ENCODE measurements at places on chromosomes 13 and 19. TPM values are rescaled to one million over a fixed set of nuclear protein-coding genes. Genes with fewer than 3 reads are reported as not detected.

Gene ARHGEF18
- total RNA-seq, result 53.0 TPM

Gene FGF21
- total RNA-seq, result not detected

Gene A1BG
- 21.5 TPM for total RNA-seq

Gene TRIP10
- 6.4 TPM for total RNA-seq

Gene TYROBP
- total RNA-seq, result 19.6 TPM

Gene ZNF283
- 4.3 TPM for total RNA-seq

- H3K4me3 ChIP-seq, result peak overlapping the region; percentile 94
- DNase-seq, result peak; percentile 49
- peak overlapping the region; percentile 98 for H3K27ac ChIP-seq
- H3K27me3 ChIP-seq, result no peaks in the 10 kb centered on the region
Observed at GRCh38 chr13:74136084-74136658, 2.0 kb upstream of the KLF12 start.

DNA sequence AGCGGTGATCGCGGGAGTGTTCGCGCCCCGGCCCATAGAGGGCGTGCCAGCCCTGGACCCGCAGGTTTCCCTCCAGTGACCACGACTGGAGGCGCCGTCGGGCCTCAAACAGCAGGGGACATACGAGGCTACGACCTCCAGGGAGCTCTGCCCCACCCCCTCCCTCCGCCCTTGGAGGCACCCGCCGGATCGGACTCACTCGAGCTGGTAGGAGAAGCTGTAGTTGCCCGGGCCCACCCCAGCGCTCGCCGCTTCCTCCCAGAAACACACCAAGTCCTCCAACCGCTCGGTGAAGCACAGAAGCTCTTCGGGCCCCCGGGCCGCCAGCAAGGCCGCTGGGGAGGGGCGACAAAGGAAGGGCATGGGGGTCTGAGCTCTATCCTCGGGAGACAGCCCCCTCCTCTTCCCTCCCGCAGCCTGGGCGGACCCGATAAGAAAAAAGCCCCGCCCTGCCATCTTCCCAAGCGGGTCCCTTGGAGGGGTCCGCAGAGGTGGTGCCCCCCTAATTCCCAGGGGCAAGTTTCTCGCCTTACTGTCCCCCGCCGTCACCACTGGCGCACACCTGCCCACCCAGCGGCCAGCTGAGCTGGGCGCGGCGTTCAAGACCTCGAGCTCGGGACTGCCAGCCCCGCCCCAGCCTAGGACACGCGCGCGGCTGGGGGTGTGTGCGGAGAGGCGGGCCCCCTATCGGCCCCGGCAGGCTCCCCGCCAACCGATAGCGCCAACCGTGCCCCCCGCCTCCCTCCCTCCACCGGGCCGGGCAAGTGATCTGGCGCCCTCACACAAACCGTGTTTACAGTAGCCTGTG lies 1.0 kb downstream of the EPOR start:
- peaks cover 35% of the 10 kb centered on the region for H3K4me1 ChIP-seq
- no peaks in the 10 kb centered on the region for H3K27me3 ChIP-seq

DNA sequence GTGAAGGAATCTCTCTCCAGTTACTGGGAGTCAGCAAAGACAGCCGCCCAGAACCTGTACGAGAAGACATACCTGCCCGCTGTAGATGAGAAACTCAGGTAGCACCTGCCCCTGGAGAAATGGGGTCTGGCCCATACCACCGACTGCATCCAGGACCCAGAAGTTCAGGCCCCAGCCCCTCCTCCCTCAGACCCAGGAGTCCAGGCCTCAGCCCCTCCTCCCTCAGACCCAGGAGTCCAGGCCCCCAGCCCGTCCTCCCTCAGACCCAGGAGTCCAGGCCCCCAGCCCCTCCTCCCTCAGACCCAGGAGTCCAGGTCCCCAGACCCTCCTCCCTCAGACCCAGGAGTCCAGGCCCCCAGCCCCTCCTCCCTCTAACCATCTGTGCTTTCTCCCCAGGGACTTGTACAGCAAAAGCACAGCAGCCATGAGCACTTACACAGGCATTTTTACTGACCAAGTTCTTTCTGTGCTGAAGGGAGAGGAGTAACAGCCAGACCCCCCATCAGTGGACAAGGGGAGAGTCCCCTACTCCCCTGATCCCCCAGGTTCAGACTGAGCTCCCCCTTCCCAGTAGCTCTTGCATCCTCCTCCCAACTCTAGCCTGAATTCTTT lies 3.0 kb downstream of the APOC2 start:
- H3K27ac ChIP-seq, result no peak overlapping the region
- peaks cover 17% of the 10 kb centered on the region for H3K36me3 ChIP-seq
- peaks cover 2% of the 10 kb centered on the region for H3K4me1 ChIP-seq
- no peak overlapping the region for H3K4me3 ChIP-seq

DNA sequence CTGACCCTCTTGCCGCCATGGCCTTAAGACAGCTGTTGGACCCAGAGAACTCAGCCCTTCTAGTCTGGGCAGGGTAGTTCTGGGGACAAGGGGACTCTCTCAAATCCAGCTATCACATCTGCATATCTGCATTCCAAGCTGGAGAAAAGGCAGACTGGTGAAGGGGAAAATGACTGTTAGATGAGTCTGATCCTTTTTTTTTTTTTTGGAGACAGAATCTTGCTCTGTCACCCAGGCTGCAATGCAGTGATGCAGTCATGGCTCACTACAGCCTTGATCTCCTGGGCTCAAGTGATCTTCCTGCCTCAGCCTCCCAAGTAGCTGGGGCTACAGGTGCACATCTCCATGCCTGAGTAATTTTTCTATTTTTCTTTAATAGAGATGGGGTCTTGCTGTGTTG lies 114.3 kb downstream of the SIPA1L3 start:
- H3K27me3 ChIP-seq, result no peaks in the 10 kb centered on the region
- no peak overlapping the region for H3K4me3 ChIP-seq
- no peaks in the 10 kb centered on the region for H3K4me1 ChIP-seq
- no peaks in the 10 kb centered on the region for H3K36me3 ChIP-seq

DNA sequence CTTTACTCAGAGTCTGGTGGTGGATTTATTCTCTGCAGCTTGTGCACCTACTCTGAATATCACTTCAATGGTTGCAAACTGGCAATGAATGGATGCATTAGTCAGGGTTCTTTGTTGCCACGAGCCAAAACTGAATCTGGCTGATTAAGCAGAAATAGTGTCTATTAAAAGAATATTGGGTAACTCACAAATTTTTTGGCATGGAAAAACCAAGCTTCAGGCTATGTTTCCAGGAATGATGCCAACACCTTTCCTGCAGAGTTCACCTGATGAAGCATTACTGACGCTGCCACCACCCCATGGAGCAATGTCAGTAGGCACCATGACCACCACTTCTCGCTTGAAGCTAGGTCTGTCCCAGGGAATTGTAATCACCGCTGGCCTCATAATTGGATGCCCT lies 597.8 kb upstream of the SLC10A2 start:
- H3K27me3 ChIP-seq, result no peaks in the 10 kb centered on the region
- DNase-seq, result no peak
- no peaks in the 10 kb centered on the region for H3K36me3 ChIP-seq

DNA sequence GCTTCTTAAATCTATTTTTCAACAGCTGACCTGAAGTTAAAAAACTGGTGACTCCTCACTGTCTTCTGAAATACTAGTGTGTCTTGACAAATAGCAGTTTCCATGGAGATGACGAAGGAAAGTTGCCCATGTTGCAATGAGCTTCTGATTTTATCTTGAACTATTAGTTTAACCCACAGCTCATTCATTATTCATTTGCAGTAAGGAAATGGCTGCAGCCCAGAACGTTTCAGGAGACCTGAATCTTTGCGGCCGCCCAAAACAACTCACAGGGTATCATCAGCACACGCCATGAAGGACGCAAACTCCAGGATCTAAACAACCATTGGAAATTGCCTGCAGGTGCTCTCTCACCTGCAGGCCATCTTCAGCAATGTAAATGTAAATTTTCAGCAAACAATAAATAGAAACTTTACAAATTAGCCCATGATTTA lies 142.5 kb downstream of the DCLK1 start:
- DNase-seq, result no peak
- H3K27ac ChIP-seq, result no peak overlapping the region
- no peaks in the 10 kb centered on the region for H3K27me3 ChIP-seq

GRCh38 chr13:78875792-78876580 lies 217.0 kb upstream of the OBI1 start:
- no peaks in the 10 kb centered on the region for H3K4me1 ChIP-seq
- H3K4me3 ChIP-seq, result no peak overlapping the region
- no peak for DNase-seq

DNA sequence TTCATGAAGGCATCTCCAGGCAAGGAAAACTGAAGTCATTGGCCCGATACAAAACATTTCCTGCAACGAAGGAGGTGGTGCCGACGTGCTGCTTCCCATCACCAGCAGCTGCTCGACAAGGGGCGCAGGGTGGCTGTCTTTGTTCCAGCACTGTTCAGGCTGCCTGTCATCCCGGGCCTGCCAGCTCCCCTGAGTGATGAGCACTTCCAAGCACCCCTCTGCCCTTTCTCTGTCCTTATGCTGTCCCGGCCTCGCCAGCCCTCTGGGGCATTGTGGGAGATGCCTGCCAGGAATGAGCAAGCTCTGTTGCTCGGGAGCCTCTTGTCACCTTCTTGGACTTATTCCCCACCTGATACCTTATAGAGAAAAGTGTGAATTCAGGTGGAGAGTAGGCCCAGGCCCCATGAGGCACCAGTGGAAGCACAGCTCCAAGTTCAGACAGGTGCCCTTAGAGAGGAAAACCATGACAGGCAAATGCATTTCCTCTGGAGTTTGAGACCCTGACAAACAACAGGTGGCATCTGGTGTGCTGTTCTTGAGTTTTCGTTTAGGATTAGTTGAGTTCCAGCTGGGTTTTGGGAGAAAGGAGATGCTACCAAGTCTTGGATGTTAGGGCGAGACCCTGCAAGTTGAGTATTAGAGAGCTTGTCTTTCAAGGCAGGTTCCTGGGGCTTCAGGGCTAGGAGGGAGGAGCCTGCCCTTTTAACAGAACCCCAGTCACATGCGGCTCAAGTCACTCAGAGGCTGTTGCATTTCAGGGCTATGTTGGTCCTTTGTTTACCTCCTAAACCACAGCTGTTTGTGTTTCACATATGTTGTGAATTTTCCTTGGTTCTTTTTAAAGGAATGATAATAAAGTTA lies 21.4 kb downstream of the BBC3 start:
- peaks cover 10% of the 10 kb centered on the region for H3K4me1 ChIP-seq
- no peaks in the 10 kb centered on the region for H3K27me3 ChIP-seq
- no peak overlapping the region for H3K27ac ChIP-seq
- H3K4me3 ChIP-seq, result no peak overlapping the region
- peaks cover 5% of the 10 kb centered on the region for H3K36me3 ChIP-seq

DNA sequence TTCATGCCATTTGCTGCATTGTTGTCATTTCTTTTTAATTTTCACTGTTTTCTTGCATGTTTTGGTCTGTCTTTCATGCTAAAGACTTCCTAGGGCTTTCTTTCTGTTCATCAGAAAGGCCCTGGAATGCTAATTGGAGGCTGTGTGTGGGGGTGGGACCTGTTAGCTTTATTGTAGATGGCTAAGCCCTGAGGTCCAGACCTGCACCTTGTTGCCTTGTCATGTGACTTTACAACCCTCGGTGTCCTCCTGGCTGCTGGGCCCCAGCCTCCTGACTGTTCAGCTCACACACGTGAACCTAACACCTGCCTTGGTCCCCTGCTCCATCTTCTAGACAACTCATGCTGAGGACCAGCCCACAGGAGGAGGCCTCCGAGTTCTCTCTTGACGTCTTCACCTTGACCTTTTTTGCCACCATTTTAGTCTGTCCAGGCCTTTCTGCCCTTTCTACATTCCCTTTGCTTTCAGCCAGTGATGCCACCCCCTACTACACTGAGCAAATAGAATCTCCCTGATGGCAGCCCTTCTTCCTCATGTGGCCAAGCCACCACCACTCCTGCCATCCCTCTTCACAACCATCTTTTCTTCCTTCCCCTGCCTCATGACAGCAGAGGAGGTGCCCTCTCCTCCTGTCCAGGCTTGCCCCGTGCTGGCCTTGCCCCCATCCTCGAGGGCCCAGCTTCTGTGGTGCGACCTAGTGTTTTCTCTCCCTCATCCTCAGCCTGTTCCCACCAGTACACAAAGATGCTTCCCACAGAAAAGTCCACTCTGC lies 41.4 kb upstream of the GPI start:
- no peaks in the 10 kb centered on the region for H3K4me1 ChIP-seq
- peaks cover 4% of the 10 kb centered on the region for H3K36me3 ChIP-seq
- no peaks in the 10 kb centered on the region for H3K27me3 ChIP-seq
- no peak overlapping the region for H3K27ac ChIP-seq
- H3K4me3 ChIP-seq, result no peak overlapping the region
- no peak for DNase-seq

DNA sequence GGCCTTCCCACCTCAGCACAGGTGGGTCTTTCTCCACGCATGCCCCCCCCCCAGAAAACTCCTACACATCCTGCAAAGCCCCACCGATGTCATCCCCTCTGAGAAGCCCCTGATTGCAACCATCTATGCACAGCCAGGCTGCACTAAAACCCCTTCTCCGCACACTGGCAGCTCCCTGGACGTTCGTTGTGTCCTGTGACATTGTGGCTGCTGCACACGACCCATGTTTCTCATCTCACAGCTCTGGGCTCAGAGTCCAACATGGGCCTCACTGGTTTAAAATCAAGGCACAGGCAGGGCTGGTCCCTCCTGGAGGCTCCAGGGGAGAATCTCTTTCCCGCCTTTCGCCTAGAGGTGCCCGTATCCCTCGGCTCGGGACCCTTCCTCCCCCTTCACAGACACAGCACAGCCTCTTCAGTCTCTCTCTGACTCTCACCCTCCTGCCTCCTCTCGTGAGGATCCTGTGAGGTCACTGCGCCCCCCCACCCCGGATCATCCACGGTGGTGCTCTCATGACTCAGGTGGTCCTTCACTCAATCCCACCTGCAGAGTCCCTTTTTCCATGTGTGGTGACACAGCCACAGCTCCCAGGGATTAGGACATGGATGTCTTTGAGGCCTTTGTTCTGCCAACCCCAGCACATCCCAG lies 71.2 kb downstream of the GADD45B start:
- H3K36me3 ChIP-seq, result no peaks in the 10 kb centered on the region
- DNase-seq, result no peak
- peaks cover 11% of the 10 kb centered on the region for H3K4me1 ChIP-seq
- no peak overlapping the region for H3K4me3 ChIP-seq
- H3K27me3 ChIP-seq, result no peaks in the 10 kb centered on the region

DNA sequence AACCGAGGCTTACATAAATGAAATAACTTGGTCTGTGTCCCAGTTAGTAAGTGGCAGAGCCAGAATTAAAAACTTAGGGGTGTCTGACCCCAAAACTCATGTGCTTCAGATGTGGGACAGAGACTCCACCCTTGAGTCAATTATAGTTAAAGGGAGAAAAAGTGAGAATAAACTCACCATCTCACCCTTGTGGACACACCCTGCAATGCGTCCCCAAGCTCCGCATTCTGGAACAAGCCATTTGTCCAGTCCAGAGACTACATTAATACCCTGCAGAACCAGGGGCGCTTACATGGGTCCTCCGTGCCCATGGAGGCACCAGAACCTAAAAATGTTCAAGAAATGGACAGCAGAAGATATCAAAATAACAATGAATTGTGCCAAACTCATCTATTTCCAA lies 207.0 kb upstream of the ZNF507 start:
- no peaks in the 10 kb centered on the region for H3K4me1 ChIP-seq
- H3K4me3 ChIP-seq, result no peak overlapping the region
- no peak for DNase-seq
- no peaks in the 10 kb centered on the region for H3K36me3 ChIP-seq
- no peak overlapping the region for H3K27ac ChIP-seq

DNA sequence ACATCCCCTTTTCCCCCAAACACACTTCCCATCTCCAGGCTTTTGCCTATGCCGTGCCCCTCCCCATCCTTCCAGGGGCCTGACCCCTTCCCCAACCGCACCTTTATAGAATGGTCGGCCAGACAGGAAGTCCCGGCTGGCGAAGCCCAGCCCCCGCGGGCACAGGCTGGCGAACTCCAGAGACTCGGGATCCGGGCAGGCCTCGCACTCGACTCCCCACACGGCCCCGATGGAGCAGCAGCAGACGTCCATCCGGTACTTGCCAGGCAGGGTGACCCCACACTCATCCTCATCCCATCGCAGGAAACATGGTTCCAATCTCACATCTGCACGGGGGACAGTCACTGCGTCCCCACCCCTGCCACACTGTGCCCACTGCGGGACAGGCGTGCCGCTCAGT lies 25.7 kb downstream of the FBN3 start:
- no peaks in the 10 kb centered on the region for H3K36me3 ChIP-seq
- no peak overlapping the region for H3K4me3 ChIP-seq
- no peaks in the 10 kb centered on the region for H3K4me1 ChIP-seq
- H3K27me3 ChIP-seq, result no peaks in the 10 kb centered on the region

Data from naive thymus-derived CD4-positive, alpha-beta T cell (primary cell).